Glutamatergic neuron (in vitro differentiated cells): ENCODE measurements at places on chromosomes 5 and 9. TPM values are rescaled to one million over a fixed set of nuclear protein-coding genes. Genes with fewer than 3 reads are reported as not detected.

The PCDHA4 gene
- 29.7 TPM for total RNA-seq

The SOHLH1 gene
- not detected for total RNA-seq

The DMRTA1 gene
- 30.1 TPM for total RNA-seq

The IL11RA gene
- total RNA-seq, result 28.8 TPM

The PLAC8L1 gene
- 2.2 TPM for total RNA-seq

The UGT3A1 gene
- total RNA-seq, result not detected

The SURF1 gene
- total RNA-seq, result 56.1 TPM

The TAS2R1 gene
- total RNA-seq, result not detected

The PDLIM4 gene
- 81.6 TPM for total RNA-seq

The CTNND2 gene
- total RNA-seq, result 134 TPM

The CNOT6 gene
- 62.0 TPM for total RNA-seq

The GPR150 gene
- total RNA-seq, result not detected

The B4GALT7 gene
- total RNA-seq, result 29.3 TPM

The AFAP1L1 gene
- total RNA-seq, result 0.25 TPM

The SPATA9 gene
- not detected for total RNA-seq

The SLC34A3 gene
- not detected for total RNA-seq

The AQP7 gene
- not detected for total RNA-seq

The EEIG1 gene
- total RNA-seq, result 15.8 TPM

The IFNB1 gene
- not detected for total RNA-seq

The GHR gene
- not detected for total RNA-seq

The ECSCR gene
- total RNA-seq, result not detected

The SPINK6 gene
- total RNA-seq, result not detected

The DDX4 gene
- 0.27 TPM for total RNA-seq

The RNF224 gene
- 0.39 TPM for total RNA-seq

The EIF4EBP3 gene
- total RNA-seq, result 7.0 TPM

The FAM193B gene
- 227 TPM for total RNA-seq

The FOXD4L3 gene
- 0.27 TPM for total RNA-seq

The ARHGAP26 gene
- 20.1 TPM for total RNA-seq

The TAF11L9 gene
- total RNA-seq, result 0.83 TPM

The PDE8B gene
- total RNA-seq, result 1.1 TPM

The CENPP gene
- 5.7 TPM for total RNA-seq

The PLGRKT gene
- 16.3 TPM for total RNA-seq

The WDR38 gene
- total RNA-seq, result not detected

The CD72 gene
- 4.9 TPM for total RNA-seq

The GAPT gene
- not detected for total RNA-seq

The CENPK gene
- total RNA-seq, result 11.9 TPM

The RETREG1 gene
- 6.3 TPM for total RNA-seq

The SPATA31C1 gene
- not detected for total RNA-seq

The SMIM33 gene
- not detected for total RNA-seq

The NDUFS6 gene
- 40.3 TPM for total RNA-seq

The CTXN3 gene
- not detected for total RNA-seq

The EIF4E1B gene
- not detected for total RNA-seq

The KLHL3 gene
- 5.7 TPM for total RNA-seq

The IL17B gene
- total RNA-seq, result 0.88 TPM

The SLU7 gene
- 44.7 TPM for total RNA-seq

The GABBR2 gene
- total RNA-seq, result 116 TPM
